ENCODE measurements at places on chromosomes 13 and 19.

- no peak for DNase-seq
These were observed 3.5 kb downstream of the SELENOV start for GRCh38 chr19:39518458-39518857.

DNA sequence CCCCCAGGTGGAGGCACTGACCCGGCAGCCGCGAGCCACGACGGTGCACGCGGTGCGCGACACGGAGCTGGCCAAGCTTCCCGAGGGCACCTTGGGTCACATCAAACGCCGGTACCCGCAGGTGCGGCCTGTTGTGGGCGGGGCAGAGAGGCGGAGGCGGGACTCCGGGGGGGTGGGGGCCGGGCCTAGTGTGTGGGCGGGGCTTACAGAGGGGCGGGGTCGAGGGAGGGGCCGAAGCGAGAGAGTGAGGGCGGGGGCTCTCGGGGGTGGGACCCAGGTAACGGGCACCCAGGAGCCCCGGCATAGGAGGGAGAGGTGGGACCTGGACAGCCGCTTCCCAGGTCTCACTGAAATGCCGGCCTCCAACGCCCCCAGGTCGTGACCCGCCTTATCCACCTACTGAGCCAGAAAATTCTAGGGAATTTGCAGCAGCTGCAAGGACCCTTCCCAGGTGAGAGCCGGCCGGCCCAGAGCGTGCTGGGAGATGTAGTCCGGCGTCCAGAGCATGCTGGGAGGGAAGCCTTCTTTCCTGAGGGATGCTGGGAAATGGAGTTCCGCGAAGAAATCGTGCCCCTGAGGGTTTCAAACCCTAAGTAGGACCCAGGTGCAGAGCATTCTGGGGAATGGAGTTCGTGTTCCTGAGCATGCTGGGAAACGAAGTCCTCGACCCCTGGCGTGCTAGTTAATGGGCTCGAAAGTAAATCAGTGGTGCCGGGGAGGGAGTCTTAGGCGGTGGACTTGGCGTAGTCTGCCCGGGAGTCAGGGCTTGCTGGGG lies 15.7 kb downstream of the PNPLA6 start:
- peak; percentile 40 for DNase-seq

DNA sequence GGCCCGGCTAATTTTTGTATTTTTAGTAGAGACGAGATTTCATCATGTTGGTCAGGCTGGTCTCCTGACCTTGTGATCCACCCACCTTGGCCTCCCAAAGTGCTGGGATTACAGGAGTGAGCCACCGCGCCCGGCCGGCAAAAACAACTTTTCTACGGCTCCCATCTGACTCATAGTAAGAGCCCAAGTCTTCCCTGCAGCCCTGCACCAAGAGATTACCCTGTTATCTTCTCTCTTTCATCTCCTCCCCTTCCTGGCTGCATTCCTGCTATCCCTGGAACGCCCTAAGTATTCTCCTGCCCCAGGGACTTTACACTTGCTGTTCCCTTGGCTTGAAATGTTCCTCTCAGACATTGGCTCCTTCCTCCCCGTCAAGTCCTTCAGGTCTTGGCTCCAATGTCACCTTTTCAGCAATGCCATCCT lies 6.6 kb downstream of the AP2S1 start:
- DNase-seq: no peak

GRCh38 chr13:32045982-32046785 lies 14.6 kb downstream of the FRY start:
- no peak for DNase-seq

GRCh38 chr19:16244091-16244490 lies 46.4 kb downstream of the AP1M1 start:
- DNase-seq: no peak

DNA sequence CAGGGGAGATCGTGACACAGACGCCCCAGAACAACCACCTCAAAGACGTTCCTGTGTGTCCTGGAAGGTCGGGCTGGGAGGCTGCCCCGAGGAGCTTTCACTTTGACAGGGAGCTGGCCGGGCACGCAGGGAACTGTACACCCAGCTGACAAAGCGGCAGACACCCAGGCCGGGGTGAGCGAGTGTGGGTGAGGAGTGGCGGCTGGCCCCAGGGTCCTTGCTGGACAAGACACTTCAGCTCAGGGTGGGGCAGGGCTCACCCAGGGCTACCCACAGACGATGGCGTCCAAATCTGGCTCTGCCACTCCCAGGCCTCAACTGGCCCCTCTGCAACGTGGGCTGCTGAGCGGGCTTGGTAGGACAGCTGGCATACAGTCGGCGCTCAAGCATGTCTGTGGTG lies 2.0 kb downstream of the FGF22 start:
- DNase-seq: no peak

DNA sequence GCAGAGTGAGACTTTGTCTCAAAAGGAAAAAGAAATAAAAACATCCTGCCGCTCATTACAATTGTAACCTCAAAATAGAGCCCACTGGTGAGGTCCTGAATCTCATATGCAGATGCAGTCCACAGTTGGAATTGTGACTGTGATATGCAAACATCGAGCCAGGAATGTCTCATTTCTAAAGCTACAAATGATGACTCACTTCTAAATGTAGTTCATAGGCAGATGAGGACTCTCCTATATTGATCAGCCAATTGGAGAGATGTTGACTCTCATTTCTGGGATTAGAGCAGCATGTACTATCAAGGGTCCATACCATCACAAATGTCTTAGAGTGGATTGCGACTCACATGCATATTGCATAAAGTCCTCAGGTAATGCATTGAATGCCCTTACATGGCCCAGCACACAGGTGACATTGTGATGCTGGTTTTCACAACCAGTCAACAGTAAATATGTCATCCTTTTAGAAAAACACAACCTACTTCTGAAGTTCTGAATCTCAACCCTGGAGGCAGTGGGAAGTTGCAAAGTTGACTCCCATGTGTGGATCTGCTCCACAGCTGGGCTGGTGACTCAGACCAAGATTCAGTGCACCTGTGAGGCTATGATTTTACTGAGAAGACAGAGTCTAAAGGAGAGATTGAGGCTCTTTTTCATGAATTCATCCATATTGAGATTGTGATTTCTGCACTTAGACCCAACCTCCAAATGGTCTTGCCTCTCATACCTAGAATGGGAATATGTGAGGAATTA lies 16.9 kb upstream of the ZNF254 start:
- peak; percentile 45 for DNase-seq

GRCh38 chr13:65470781-65471180 lies 1759.4 kb downstream of the PCDH9 start:
- no peak for DNase-seq

GRCh38 chr13:75437582-75438318 lies 44.2 kb downstream of the TBC1D4 start:
- no peak for DNase-seq

- no peak for DNase-seq
These were observed 1.2 kb downstream of the PCDH9 start for GRCh38 chr13:67228916-67229315.

DNA sequence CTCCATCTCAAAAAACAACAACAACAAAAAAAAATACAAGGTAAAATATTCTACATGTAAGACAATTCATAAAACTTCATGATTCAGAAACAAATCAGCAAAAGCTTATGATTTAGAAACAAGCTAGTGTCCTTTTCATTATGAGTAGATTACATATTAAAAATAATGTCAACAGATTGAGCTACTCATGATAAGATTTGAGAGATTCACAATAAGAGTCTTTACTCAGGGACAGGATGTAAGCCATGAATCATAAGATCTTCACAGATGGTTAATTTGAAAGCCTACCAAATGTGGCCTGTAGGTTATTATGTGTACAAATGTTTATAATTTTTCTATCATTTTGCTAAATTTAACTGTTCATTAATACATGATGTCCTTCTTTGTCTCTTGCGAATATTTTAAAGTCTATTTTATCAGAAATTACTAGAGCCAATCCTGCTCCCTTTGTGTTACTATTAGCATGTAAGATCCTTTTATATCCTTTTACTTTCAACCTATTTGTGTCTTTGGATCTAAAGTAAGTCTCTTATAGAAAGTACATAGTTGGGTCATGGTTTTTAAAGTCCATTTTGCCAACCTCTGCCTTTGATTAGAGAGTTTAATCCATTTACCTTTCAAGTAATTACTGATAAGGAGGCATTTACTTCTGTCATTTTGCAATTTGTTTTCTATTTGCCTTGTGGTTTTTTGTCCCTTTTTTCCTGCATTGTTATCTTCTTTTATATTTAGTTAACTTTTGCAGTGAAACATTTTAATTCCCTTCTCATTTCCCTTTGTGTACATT lies 68.3 kb upstream of the RXFP2 start:
- DNase-seq: peak; percentile 21

- DNase-seq: peak; percentile 92
These were observed at the start of gene PTPRS for GRCh38 chr19:5340637-5341447. PTPRS (minus strand) TSS chr19:5340812; CDS start chr19:5286140, 54,672 bp downstream.

DNA sequence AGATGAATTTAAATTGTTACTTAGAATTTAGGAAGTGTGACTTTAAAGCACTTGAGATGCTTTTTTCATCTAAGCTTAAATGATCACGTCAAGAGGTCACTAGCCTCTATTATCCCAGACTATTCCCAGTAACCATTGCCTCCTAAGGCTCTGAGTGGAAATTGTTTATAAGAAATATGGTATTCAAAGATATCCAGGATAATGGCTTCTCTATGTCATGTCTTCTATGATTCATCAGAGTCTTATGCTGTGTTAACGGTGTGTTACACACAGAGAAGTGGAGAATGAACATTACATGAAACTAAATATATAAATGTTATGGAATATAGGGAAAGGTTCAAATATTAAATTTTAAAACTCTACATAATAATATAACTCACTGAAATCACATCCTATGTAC lies 79.8 kb upstream of the NBEA start:
- DNase-seq: no peak

DNA sequence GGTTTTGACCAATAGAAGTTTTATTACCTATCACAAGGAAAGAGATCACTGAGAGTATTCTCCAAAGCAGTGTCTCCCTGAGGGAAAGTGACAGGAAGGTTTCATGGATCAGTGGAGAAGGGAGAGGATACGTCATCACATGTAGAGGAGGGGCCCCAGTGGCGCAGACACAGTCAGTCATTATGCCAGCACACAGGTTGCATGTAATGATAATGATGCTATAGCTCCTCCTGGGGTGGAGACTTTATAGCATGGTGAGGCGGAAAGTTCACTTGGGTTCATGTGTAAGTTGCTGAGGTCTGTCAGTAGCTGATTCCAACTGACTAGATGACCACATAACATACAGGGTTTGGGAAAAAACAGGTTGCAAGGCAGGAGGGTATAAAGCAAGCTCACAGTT lies 88.8 kb downstream of the FNDC3A start:
- no peak for DNase-seq

DNA sequence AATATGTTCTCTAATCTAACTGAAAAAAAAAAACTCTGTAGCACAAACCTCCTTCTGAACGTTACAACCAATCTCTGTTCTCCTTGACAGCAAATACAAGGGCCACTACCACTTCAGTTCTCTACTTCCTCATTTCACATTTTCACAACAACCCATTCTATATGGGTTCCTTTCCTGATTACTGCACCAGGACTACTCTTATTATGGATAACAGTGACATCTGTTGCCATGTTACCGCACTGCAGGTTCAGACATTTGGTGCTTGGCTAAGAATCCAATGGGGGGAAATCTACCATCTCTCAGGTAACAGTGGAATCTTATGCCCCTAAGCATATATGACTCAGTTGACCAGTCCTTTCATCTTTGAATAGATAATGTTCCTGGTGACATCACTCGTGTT lies 11.6 kb upstream of the FPR3 start:
- peak; percentile 72 for DNase-seq

GRCh38 chr13:99577934-99578917 lies 77.0 kb downstream of the TM9SF2 start:
- peak; percentile 20 for DNase-seq

DNA sequence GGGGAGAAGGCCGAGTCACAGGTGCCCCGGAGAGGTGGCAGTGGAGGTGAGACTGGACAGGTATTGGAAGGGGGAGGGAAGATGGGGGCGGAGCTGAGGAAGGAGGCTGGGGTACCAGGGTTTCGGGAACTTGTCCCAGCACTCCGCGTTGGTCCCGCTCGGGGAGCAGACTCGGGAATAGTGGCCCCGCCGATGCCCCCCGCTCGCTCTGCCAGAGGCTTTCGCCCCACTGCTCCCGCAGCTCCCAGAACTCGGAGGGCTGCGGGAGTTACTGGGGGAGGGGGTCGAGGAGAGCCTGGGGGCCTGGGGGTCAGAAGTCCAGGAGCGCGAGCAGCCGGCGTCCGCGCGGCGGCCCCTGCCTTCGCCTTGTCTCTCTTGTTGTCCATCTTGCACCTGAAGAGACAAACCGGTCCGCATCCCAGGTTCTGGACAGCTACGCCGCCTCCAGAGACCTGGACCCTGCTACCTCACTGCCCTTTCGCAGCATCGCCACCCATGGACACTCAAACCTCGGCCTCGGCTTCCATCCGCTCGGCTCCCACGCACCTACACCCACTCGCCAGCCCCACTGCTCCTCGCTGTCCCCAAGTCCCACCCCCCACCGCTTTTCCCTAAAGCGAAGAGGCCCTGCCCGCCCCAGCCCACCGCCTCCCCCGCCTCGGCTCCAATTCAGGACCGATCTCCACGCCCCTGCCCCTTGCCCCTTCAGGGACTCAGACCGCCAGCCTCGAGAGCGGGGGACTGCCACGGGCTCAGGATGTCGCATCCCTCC lies 700 bp downstream of the PRR36 start:
- DNase-seq: no peak

- no peak for DNase-seq
These were observed 1985.7 kb upstream of the PRR20A start for GRCh38 chr13:55155046-55155445.

DNA sequence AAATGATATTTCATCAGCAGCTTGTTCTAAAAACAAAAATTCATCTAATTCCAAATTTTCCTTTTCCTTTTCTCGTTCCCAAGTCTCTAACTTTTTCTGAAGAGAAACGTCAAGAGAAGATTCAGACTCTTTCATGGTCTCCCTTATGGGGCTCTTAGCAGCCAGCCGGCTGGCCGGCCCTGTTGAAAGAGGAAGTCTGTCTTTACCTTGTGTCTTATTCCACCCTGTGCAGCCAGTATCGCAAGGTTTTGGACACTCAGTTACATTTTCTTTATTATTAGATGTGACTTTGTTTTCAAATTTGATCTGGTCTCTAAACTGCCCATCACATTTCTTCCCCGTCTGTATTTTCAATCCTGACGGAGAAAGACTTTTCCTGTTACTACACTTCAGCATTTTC lies 142.3 kb downstream of the RNF17 start:
- DNase-seq: no peak

- no peak for DNase-seq
These were observed 823.0 kb downstream of the PCDH9 start for GRCh38 chr13:66407128-66407527.

- peak; percentile 71 for DNase-seq
These were observed 5.2 kb upstream of the REXO1 start for GRCh38 chr19:1853295-1854038.

All from PC-3 (cell line).